ENCODE measurements at places on chromosomes 6 and 20. TPM values are rescaled to one million over a fixed set of nuclear protein-coding genes. Genes with fewer than 3 reads are reported as not detected.

DNA sequence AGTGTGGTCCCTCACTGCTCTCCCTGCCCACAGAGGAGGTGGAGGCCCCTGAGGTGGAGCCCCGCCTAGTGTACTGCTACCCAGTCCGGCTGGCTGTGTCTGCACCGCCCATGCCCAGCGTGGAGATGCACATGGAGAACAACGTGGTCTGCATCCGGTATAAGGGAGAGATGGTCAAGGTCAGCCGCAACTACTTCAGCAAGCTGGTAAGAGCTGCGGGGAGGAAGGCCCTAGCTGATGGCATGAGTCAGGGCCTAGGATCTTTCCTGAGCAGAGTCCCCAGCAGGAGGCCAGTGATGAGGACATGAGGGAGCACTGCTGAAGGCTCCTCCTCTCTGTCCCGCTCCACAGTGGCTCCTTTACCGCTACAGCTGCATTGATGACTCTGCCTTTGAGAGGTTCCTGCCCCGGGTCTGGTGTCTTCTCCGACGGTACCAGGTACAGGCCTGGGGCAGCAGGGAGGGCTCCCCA, 11.2 kb downstream of the PCIF1 start:
- DNase-seq: no peak

DNA sequence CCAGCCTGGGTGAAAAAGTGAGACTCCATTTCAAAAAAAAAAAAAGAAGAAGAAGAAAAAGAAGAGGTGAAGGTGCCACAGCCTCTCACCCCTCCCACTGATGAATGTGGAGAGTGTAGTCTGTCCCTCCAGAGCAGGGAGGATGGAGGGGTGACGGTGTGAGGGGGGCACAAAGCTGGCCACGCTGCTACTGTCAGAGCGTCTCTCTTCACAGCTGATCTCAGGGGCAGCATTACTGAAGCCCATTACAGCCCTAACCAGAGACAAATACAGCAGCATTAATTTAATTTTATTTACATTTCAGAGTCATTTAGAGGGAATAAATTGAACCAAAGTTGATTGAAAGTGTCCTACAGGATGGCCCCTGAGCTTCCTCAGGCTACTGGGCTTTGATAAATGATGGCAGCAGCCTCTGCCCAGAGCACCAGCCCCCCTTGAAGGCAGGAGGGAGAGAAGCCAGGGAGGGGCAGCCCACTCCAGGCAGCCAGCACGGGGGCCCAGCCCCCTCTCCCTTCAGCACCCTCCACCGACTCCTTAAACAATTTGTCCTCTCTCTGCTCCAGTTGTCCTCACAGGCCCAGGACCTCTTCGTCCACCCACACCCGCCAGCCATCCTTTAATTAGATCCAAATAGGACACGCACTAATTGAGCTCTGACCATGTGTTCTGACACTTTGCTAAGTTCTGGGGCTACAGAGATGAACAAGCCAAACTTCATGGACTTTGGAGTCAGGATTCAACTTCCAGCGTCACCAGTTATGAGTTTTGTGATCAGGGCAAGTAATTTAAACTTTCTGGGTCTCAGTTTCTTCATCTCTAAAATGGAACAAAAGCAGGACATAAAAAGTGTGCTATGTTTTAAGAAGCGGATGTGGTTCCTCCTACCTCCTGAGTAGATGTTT, 18.6 kb upstream of the ZFAND3 start:
- no peak for DNase-seq

Gene RTN4IP1
- total RNA-seq: 5.9 TPM

DNA sequence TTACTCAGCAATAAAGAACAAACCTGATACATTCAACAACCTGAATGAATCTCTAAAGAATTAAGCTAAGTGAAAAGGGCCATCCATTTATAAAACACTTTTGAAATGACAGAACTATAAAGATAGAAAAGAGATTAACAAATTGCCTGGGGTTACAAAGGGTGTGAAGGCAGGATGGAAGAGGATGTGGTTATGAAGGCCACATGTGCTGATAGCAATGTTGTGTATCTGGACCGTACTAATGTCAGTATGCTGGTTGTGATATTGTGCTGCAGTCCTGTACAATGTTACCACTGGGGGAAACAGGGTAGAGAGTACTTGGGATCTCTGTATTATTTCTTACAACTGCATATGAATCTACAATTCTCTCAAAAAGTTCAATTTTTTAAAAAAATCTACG, 36.4 kb downstream of the ELOVL5 start:
- peak; percentile 71 for DNase-seq

DNA sequence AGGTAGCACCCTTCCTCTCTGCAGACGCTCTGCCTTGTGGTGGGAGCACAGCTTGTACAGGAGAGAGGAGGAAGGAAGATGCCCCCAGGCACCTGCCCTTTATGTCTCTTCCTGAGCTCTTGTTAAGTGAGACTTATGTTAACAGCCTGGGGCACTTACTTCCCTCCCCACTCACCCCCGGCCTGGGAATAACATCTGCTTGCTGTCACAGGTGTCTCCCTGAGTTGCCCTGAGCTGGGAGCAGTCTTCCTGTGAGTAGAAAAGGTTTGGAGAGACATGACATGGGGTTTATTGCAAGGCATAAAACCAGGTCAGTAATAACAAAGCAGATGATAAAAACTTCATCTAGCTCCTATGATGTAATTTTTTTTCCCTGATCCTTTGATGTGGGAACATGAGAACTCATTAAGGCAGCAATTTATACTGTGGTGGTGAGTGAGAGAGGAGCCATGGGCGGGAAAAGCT, 1.9 kb downstream of the SSTR4 start:
- DNase-seq: no peak

Gene LSM14B
- 33.7 TPM for total RNA-seq

GRCh38 chr6:163344411-163344810, 70.1 kb upstream of the QKI start:
- no peak for DNase-seq

GRCh38 chr20:19764207-19764606, 6.1 kb downstream of the RIN2 start:
- DNase-seq: no peak

Gene NINL
- total RNA-seq: 0.39 TPM

Gene ADTRP
- 40.9 TPM for total RNA-seq

Gene PRICKLE4
- not detected for total RNA-seq

Gene GTF2H4
- total RNA-seq: 15.5 TPM

Gene FAM83C
- not detected for total RNA-seq

DNA sequence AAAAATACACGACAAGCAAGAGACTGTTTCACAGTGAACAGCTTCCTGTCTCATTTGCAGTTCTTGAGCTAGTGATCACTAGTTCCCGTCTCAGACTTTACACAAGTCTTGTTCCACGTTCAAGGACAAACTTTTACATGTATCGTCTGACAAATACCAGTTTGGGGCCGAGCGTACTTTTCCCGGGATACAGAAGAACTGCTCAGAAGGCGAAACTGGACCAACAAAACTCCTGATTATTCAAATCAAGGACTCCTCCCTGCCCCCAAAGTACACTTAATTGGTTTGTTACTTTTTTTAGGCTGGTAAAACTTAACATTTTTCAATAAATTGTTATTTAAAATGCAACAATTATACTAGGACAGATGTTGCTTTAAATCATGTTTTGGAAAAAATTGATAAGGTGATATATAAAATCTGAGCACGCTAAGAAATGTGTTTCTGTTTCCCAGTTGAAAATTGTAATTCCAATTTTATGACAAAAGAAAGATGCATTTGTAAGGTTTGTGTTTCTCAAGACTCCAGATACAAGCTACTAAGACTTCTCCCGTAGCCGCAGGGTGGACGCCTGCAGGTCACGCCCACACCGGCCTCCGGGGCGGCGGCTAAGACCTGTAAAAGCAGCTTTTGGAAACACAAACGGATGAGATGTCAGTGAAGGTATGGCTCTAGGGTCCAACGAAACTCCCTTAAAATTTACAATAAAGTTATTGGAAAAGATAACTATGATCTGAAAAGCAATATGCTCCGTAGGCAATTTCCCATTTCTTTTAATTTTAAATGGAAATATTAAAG, 16.8 kb upstream of the TCFL5 start:
- no peak for DNase-seq

- no peak for DNase-seq
Observed at GRCh38 chr20:50470264-50470858, 39.8 kb upstream of the PTPN1 start.

Gene CDH4
- 0.69 TPM for total RNA-seq

Gene SEMG1
- not detected for total RNA-seq

- no peak for DNase-seq
Observed at GRCh38 chr6:138037009-138037504, 70.2 kb downstream of the PERP start.

GRCh38 chr6:154258064-154258757, 98.4 kb downstream of the IPCEF1 start:
- no peak for DNase-seq

GRCh38 chr6:10434235-10434634, 19.4 kb upstream of the TFAP2A start:
- no peak for DNase-seq

Gene DIDO1
- 80.8 TPM for total RNA-seq

DNA sequence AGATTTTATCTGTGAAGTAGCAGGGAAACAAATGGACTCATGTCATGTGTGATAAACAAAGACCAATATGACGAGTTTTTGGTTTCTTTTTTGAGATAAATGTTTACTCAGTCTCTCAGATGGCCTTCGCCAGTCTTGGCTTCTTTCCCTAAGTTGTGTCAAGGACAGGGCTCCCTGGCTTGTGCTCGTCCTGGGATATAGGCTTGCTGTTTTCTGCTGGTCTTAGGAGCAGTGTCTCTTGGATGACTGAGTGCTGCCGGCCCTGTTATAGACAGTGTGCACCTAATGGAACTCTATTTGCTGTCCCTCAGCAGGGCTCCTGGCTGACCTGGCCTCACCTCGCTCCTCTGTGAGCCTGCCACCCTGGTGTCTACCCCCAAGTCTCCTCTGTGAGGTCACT, 324.1 kb upstream of the SYNCRIP start:
- no peak for DNase-seq

Gene SEC23B
- 57.7 TPM for total RNA-seq

DNA sequence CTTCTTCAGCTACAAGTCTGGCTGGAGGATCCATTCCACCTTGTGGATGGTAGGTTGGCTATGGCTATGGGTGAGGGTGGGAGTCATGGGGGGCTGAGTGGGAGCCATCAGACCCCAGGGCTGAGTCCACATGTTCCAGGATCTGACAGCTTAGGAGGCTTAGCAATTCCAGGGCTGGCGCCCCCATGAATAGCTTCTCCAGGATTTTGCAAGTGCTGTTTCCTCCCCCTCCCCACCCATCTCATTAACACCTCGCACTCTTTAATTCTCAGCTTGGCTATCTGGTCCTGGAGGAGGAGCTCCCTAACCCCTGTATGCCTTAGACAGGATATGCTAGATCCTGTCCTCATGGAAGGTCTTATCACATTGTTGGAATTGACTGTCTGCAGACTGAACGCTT, 39.0 kb upstream of the ANGPT4 start:
- no peak for DNase-seq

Gene DNAH8
- 0.05 TPM for total RNA-seq

DNA sequence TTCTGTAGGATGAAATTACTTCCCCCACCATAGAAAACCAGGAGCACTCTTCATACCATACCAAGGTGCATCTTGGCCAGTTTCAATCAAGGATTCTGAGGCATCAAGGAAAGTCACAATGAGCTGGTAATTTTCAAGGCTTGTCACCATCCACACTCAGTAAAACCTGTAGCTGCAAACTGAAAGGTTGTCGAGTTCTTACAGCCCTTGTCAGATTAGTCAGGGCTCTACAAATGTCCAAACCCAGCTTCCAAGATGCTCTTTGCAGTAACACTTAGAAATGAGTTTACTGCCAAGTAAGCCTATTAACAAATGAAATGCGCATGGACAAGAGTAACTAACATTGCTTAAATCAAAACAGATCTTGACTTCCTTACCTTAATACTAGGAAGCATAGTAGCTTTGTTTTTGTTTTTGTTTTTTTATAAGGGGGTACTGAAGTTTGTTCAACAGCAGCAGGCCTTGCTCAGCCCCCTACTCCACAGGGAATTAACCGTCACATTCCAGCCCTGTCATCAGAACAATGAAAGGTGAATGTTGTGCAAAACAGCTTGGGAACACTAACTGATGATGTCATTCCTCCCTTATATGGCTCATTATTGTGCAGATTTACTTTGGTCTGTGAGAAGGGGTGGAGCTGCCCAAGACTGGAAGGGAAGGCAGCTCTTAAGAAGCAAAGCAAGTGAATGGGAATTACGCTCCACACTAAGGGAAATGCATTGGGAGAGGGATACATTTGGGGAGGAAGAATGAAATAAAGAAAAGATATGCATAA, 49.9 kb upstream of the TMEM30A start:
- no peak for DNase-seq

DNA sequence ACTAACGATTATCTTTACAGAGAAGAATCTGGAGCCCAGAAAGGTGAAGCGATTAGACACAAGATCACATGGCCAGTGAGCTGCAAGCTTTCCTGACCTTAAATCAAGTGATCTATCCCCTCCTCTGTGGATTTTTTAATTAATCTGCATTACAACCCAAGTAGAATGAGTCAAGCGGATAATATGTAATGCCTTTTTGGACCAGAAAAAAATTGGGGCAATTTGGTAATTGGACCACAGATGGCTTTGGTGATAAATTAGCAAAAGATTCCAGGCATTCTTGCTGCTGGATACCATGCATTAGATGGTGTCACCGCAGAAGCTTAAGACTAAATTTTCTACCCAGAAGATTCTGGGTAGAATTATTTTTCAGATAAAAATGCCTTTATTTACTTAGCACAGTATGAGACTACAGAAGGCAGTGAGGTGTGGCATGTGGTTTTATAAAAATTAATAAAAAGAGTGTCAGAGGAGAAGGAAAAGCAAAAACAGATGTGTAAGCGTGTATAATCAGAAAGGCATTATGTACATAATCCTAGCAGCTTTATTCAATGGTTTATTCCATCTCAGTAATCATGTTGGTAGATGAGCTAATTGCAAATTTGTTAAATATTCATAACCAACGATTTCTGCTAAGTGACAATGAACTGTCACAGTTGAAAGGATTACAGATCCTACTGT, 53.9 kb upstream of the PCSK2 start:
- no peak for DNase-seq

Gene ARMH2
- total RNA-seq: 1.8 TPM

DNA sequence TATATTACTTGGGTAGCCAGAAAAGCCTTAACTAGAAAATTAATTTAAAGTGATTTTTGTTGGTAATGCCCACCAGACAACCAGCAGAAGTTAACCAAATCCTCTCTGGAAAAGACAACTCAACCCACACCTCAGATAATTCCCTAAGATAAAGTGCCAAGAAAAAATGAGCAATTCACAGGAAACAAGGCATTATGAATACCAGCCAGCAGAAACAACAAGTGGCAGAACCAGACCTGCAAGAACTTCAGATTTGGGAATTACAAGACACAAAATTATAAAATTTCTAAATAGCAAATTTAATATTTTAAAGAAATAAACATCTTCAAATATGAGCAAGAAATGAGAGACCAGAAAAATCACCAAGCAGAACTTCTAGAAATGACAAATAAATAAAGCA, 80.0 kb upstream of the MRPS10 start:
- DNase-seq: no peak

Data from CD4-positive, CD25-positive, alpha-beta regulatory T cell (primary cell).